ENCODE measurements at places on chromosomes 3 and 15. TPM values are rescaled to one million over a fixed set of nuclear protein-coding genes. Genes with fewer than 3 reads are reported as not detected.
A peak's percentile ranks its signal among the peaks of the same experiment; 100 is the strongest.

DNA sequence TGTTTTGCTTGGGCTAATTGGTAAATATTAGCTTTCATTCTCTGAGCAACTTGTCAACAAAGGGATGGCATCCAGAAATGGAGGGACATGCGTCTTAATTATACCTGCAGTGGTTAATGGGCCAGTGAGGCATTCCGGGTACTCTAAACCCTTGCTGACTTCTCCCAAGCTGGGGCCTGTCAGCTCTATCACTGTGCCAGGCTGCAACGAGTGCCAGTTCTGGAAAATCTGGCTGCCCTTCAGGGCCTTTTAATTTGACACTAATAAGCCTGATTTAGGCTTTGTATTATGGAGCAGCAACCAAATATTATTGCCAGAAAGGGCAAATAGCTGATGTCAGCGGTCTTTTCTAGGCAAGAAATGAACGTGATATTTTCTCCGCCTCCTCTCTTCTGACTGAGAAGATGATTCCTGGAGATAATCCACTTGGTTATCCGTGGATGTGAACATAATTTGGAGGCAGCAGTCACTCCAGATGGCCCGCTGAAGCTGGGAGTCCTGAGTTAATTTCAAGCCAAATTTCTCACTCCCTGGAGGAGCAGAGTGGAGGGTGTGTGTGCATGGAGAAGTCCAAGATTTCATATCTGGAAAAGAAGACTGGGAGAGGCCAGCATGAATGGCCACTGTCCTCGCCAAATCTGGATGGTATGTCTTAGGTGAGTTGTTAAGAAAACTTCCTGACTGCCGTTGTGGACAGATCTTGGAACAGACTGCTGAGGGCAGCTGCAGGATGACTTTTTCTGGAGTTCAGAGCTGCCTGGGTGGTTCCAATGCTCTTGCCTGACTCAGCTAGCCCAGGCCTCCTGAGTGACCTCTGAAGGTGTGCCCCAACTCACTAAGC lies 44.4 kb upstream of the PSMD6 start:
- H3K27me3 ChIP-seq = no peaks in the 10 kb centered on the region
- H3K4me3 ChIP-seq = no peak overlapping the region
- H3K4me1 ChIP-seq = peaks cover 21% of the 10 kb centered on the region
- no peak overlapping the region for H3K27ac ChIP-seq
- no peaks in the 10 kb centered on the region for H3K36me3 ChIP-seq

Gene TRPM1
- not detected for total RNA-seq

Gene SLC27A2
- total RNA-seq = not detected

DNA sequence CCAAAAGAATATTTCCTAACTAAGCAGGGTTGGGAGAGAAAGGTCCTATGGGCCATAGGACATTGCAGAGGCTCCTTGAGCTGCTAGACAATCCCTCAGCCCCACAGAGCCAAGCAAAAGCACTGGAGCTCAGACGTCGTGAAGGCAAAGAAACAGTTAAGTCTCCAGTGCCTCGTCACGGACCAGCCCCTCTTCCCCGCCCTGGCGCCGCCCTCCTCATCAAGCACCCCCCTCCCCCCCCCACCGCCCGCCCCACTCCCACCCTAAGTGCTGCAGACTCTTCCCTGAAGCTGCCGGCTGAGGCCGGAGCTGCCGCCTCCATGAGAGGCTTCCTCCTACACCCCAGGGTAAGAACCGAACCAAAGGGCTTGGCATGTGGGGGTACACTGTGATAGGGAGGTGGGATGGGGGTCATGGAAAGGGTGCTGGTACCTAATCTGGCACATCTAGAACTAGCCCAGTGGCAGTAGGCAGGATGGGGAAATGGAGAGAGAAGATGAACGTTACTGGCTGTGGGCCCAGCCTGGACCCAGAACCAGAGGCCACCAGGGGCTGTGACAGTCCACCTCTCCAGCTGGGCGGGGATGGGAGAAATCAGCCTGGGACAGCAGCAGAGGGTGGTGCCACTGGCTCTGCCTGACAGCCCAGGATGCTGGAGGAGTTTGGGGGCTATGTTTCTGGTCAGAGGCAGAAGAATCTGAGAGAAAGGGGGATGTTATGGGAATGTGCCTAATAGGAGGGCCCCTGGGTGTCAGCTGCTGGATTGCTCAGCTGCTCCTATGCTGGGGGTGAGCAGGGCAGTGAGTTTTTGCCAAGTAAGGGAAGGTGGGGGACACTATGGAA lies at the start of gene MAP1A:
Gene MAP1A, plus strand, starts transcription at position 255 of the 843 bp plus-strand sequence. CDS start 3,866 bp downstream, outside the sequence.
- H3K27me3 ChIP-seq = no peaks in the 10 kb centered on the region
- DNase-seq = peak; percentile 53
- H3K27ac ChIP-seq = peak within 1 kb of the TSS; percentile 60

- peaks cover 21% of the 10 kb centered on the region for H3K36me3 ChIP-seq
- H3K27me3 ChIP-seq = no peaks in the 10 kb centered on the region
- no peak overlapping the region for H3K4me3 ChIP-seq
Observed at GRCh38 chr15:68316061-68316804, 38.7 kb downstream of the FEM1B start.

DNA sequence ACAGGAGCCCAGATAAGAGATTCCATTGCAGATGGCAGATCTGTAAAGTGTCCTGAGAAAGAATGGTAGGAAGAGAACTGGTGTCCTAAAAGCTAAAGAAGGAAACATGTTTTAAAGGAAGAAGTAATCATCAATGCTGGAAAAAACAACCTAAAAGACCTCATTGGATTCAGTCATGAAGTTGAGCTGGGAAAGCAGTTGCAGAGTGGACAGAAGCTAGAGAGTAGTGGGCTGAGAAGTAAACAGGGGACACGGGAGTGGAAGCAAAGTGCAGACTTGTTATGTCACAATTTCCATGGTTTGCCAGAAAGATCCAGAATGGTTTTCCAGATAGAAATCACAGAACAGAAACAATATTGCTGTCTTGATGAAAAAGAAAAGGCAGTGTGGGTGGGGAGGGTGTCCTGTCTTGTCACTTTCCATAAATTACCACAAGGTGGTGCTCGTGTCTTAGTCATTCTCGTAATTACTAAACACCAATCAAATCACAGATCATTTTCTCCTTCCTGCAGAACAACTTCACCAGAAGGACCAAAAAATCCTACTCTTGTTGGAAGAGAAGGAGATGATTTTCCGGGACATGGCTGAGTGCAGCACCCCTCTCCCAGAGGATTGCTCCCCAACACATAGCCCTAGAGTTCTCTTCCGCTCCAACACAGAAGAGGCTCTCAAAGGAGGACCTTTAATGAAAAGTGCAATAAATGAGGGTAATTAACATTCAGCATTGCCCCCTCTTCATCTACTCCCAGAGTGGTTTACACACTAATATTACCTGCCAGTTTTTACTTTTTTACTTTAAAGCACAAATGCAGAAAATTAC lies 64.5 kb downstream of the KLHL25 start:
- H3K4me3 ChIP-seq = no peak overlapping the region
- peak; percentile 37 for DNase-seq
- H3K36me3 ChIP-seq = peaks cover 34% of the 10 kb centered on the region

GRCh38 chr3:59006634-59007517 lies 42.9 kb downstream of the CFAP20DC start:
- DNase-seq = peak; percentile 49
- H3K27me3 ChIP-seq = no peaks in the 10 kb centered on the region
- H3K4me3 ChIP-seq = no peak overlapping the region
- peaks cover 2% of the 10 kb centered on the region for H3K4me1 ChIP-seq

- no peaks in the 10 kb centered on the region for H3K36me3 ChIP-seq
- H3K27ac ChIP-seq = no peak overlapping the region
- peaks cover 3% of the 10 kb centered on the region for H3K27me3 ChIP-seq
- DNase-seq = no peak
Observed at GRCh38 chr3:12041446-12042041, 37.4 kb downstream of the SYN2 start.

GRCh38 chr3:124282751-124283651 lies 291.1 kb upstream of the ROPN1 start:
- H3K27ac ChIP-seq = no peak overlapping the region
- DNase-seq = peak; percentile 81

Gene CAMK2N2
- 2.6 TPM for total RNA-seq

Gene CLEC3B
- not detected for total RNA-seq

Gene CIB2
- total RNA-seq = 6.5 TPM

DNA sequence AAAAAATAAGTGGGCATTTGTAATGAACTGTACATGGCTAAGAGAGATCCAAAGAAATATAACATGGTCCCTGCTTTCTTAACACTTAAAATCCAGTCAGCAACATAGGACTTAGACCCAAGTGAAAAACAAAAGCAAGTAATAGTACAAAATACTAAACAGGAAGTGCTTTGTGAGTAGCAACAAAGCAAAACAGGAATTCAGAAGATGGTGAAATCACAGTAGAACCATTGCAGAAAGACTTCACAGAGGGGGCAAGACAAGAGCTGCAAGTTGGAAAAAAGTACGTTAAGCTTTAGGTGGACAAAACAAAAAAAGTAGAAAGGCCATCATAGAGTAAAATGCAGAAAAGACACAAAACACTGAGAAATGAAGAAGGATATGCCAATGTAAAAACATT lies 116.0 kb downstream of the TBC1D5 start:
- no peak overlapping the region for H3K27ac ChIP-seq
- DNase-seq = no peak
- no peaks in the 10 kb centered on the region for H3K27me3 ChIP-seq
- no peak overlapping the region for H3K4me3 ChIP-seq
- no peaks in the 10 kb centered on the region for H3K4me1 ChIP-seq

Gene PRR20G
- not detected for total RNA-seq

- peak overlapping the region; percentile 40 for H3K4me3 ChIP-seq
- peak overlapping the region; percentile 48 for H3K27ac ChIP-seq
- no peaks in the 10 kb centered on the region for H3K36me3 ChIP-seq
- H3K4me1 ChIP-seq = peaks cover 7% of the 10 kb centered on the region
- DNase-seq = no peak
Observed at GRCh38 chr3:147619921-147620560, 210.9 kb downstream of the ZIC1 start.

Gene DAZL
- not detected for total RNA-seq

DNA sequence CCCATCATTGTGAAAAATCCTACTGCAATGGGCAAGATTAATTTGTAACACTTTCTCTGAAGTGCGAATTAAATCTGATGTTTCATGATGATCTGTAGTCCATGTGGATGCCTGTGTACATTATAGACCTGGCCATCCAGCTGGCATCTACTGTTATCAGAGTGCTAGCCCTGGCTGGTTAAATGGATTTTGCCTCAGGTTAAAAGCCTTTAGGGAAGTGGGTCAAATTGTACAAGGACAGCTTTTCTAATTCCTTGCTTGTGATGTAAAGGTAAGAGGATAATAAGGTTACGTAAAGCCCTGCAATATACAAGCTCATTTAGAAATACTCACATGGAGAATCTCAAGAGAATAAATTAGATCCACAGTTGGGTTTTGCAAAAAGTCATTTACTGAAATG lies 138.2 kb downstream of the EPHA3 start:
- no peaks in the 10 kb centered on the region for H3K27me3 ChIP-seq
- H3K36me3 ChIP-seq = no peaks in the 10 kb centered on the region
- no peak overlapping the region for H3K27ac ChIP-seq
